ENCODE measurements at places on chromosomes 4 and X.

DNA sequence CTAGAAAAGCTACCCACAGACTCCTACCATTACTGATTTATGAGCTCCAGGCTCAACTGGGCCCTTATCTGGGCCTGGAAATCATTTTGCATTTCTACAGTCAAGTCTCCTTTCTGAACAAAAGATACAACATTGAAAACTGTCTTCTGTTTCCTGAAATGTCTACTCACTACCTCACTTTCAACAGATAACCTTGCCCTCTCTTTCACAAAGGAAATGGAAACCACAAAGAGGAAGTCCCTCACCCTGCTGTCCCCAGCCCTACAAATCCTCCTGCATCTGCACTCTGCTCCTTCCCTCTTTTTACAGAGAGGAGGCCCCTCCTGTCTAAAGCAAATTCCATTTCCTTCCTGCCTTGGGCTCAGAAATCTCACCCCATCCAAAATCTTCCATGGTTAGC is 24.8 kb upstream of the CYBB start:
- no peak for DNase-seq

GRCh38 chr4:110107866-110108265 is 90.5 kb downstream of the ELOVL6 start:
- DNase-seq, result no peak

DNA sequence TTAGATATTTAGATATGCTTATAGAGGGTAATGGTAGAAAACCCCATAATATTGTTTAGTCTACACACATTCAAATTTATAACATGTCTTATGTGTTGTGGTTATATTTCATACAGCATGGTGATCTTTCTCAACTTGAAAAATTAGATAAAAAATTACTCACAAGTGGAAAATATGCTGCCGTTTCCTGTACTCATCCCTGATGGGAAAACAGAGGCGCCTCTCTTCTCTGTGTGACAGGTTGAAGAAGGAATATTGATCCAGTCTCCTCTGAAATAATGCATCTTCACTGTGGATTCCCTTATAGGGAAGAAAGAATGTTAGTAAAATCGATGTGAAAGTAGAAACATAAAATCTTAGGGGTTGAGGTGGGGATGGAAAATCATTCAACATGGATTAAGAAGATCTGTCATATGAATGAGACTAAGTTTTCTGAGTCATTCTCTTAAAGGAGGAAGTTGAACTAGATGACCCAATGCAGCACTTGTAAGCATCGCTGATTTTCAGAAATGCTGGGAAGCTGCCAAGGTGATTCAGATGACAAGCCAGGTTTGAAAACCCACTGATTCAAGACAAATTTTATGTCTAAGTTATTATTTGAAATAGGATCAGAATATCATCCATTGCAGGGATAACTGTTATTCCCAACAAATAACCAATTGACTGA is 70.7 kb downstream of the ANKRD50 start:
- no peak for DNase-seq

DNA sequence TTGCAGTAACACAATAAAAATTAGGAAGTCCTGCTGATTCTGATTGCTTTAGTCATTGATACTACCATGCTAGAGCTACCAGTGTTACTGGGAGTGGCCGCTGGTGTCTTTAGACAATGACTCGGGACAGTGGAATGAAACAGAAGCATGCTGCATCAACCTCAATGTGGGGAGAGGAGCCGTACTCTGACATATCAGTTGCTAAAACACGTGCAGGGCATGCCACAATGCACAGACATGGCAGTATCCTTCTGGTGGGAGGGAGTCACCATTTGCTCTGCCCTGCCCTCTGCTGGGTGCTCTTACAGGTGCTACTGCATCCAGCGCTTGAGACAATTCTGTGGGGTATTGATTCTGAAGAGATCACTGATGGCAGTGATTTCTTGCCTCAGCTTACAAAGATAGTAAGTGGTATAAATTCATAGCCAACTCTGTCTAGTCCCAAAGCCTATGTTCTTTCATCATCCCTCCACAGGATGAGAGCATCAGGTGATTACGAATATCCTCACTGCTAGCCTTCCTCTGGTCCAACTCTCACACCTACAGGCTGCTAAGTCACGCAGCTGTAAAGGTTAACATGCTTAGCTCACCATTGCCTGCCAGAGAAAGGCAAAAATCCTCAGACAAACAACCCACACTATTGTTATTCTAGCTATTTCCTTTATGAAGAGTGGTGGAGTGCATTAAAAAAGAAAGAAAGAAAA is 43.7 kb downstream of the NSG1 start:
- DNase-seq, result no peak

DNA sequence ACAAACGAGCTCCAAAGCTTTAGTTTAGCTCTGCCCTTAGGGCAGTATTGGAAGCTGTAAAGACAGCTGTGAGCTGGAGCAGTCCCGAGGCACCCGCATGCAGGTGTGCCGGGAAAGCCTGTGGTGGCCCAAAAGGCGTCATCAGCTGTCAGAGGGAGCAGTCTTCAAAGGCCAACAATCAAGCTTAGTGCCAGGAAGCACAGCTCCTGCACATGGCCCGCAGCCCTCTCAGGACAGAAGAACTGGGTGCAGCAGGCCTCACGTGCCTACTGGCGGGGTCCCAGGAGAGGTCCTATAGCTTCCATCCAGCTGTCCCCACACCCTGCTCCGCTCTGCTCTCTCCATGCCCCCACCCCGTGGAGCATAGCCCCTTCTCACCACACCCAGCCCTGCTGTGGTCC is 92.2 kb upstream of the TRIM2 start:
- no peak for DNase-seq

GRCh38 chr4:12507868-12508481 is 976.2 kb downstream of the RAB28 start:
- no peak for DNase-seq

DNA sequence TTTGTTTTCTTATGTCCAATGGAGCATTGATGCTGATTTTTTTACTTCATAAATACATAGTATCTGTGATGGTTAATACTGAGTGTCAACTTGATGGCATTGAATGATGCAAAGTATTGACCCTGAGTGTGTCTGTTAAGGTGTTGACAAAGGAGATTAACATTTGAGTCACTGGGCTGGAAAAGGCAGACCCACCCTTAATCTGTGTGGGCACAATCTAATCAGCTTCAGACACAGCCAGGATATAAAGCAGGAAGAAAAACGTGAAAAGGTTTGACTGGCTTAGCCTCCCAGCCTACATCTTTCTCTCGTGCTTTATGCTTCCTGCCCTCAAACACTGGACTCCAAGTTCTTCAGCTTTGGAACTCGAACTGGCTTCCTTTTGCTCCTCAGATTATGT is 230.6 kb upstream of the SPRY1 start:
- no peak for DNase-seq

GRCh38 chr4:86957215-86957614 is 22.4 kb downstream of the AFF1 start:
- no peak for DNase-seq

DNA sequence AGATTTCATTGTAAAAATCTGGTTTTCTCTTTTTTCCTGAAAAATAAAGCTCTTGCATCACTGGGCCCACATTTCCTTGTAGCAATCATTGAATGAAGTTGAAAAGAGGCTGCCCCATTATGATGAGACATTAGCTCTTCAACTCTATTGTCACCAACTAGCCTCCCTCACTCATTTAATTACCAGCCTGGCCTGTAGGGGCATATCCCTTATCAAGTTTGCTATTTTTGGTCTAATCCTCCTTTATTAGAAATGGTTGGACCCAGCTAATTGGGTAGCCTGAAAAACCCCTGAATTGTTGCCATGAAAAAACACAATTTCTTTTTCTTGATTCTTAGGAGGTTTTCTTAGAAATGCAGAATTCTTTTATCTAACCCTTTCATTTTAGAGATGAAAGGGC is 164.6 kb upstream of the CASK start:
- no peak for DNase-seq

DNA sequence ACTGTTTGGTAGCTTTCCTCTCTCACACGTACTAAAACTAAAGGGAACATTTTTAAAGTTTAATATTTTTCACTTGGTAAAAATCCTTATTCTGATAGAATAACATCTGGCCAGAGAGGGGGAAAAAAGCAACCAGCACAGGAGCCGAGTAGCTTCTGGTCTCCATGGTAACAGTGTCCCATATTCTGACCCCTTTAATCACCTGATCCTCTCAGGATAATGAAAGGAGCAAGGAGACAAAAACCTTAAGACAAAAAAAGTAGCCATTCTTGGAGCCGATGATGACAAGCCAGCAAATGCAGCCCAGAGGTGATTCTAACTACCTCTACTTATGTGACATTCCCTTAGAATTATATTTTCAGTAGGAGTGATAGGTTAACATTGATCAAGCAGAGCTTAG is 126.6 kb downstream of the SLC39A8 start:
- no peak for DNase-seq

DNA sequence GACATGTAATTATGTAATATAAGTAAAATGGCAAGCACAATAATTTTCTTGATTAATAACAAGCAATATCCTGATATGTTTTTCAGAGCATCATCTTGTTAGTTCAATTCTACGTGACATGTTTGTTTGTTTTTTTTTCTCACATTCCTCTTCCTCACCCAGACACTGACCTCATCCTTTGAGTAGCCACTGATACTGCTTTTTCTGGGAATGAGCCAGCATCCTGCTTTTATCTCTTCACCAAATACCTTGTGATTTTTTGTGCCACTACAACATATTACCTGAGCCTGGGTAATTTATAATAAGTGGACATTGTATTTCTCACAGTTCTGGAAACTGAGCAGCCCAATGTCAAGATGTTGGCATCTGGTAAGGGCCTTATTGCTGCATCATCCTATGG is 484.0 kb downstream of the NAF1 start:
- no peak for DNase-seq

DNA sequence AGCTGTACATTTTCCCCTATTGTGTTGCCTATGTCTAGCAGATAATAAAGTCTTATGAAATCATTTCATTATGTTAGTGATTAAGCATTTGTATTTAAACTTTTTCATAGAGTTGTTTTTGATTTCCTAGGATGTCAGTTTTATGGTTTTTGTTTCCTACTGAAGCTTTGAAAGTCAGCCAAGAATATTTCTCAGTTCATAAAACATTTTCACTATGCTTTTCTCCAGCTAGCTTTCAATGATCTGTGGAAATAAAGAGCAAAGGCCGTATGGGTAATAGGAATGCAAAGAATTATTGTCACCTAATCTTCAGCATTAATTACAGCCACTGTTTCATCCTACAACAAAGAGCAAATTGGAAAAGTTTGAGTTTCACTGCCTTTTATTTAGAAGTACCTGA is 145.7 kb upstream of the NUDT6 start:
- DNase-seq, result no peak

DNA sequence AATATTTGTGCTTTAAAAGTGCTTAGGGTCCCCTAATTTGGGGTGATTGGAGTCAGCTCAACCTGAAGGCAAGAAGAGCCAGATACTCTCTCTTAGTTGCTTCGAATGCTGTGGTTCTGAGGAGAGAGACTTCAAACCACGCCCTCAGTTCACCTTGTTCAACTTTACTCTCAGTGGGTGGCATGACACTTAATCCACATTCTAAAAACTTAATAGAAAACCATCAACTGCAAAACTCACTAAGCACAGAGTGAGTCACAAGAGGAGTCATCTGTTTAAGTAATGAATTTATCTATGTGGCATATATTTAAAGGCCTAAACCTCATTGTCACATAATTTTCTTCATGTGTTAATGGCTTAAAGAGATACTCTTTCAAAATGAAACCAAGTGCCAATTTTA is 99.5 kb upstream of the SLC4A4 start:
- DNase-seq, result no peak

DNA sequence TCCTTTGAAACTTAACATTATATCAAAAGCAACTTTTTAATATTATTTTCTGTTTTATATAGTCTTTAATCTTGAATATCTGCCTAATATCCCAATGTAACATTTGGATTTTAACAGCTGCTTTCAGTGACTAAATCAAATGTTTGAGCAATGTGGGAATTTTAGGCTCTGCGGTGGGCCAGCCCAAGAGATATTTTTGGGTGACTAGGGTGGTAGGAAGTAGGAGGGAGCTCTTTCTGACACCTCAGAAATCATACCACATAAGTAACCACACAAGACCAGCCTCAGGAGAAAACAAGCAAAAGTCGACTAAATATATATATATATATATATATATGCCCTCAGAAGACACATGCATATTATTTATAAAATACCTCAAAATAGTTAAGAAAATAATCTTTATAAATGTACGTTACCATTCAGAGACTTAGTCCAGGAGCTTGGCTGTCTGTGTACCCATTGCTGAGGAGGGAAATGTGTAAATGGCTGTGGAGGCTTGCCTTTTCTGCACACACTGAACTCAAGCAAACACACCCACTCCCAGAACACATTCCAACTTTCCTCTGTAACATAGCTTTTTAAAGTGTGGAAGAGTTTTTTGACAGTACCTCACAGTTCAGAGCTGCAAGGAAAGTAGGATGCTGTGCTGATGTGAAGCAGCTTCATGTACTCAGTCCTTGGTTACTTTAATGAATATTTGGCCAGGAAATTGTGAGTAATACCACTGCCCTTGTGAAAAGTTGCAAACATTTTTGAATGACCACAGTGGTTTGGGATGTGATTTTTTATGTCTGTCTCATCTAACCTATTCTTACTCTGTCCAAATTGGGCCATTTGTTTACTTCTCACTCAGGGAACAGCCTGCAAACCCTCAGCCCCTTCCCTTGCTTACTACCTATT is at the start of gene RTL3:
Gene RTL3, minus strand, starts transcription at position 484 of the 900 bp plus-strand sequence. CDS start 908 bp downstream, outside the sequence.
- DNase-seq, result no peak

GRCh38 chrX:110454336-110454735 is 95.7 kb downstream of the RTL9 start:
- no peak for DNase-seq

- DNase-seq, result no peak
Measured at GRCh38 chrX:130009658-130010223, 27.3 kb downstream of the BCORL1 start.

DNA sequence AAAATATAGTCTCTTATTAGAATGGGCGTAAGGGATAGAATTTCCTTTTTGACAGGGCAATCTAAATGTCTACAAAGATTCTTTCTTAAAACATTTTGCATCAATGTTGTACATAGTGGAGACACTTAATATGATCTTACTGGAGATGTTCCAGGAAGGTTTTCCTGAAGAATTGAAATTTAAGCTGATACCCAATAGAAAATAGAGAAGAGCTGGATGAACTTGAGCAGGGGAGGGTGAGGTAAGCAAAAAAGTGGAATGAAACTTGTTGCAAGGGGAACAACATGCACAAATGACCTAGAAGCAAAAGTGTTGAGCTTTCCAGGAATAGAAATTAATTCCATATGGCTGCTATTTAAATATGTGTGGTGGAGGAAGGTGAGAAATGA is 19.7 kb downstream of the SLAIN2 start:
- no peak for DNase-seq

DNA sequence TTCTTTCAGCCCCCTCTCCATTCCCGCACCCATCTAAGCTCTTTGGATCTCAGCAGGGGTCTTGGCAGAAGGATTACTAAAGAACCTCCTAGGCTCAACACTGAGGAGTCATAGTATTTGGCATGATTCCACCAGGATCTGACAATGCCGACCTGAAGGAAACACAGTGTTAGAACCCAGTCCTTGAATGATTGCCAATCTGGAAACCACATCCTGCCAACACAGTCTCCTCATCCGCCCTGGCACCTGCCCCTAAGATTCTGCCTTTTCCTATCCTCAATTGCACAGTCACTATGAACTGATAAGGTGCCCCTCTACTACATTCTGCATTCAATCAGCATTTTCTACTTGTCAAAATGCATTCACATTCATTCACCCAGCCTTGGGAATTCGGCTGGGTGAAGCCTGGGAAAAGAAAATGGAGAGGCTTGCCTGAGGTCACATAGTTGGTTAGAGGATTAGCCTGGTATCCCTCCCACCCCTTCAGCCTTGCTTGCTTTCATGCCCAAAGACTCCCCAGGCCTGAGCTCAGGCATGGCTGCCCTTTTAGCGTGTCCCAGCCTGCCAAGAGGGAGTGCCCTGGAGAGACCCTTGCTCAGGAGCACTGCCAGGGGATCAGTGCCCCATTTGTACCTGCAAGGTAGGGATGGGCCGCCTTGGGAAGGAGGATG is 2.2 kb upstream of the CLDN2 start:
- DNase-seq, result no peak

All from omental fat pad (tissue), 4 donors.